DMS 273 treated with DMSO at 0.1 percent for 48 hours (cell line): ENCODE measurements at places on chromosomes 4 and X.

GRCh38 chrX:136623396-136623795 lies 24.6 kb upstream of the CD40LG start:
- DNase-seq, result no peak

GRCh38 chr4:120299631-120300030 lies 233.0 kb upstream of the MAD2L1 start:
- no peak for DNase-seq

DNA sequence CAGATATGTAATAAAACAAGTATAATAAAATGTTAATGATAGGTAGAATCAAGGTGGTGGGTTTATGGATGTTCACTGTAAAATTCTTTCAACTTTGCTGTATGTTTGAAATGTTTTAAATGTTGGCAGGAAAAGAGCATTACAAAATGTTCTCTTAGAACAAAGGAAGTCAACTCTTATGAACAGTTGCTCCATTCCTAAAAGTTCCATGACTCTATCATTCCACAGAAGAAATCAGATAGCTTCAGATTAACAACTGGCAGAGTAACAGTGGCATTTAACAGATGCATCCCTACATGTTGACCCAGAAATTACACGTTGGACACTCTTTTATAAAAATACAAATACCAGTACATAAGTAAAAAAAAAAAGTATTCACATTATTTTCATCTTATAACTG lies 2023.7 kb downstream of the ARAP2 start:
- no peak for DNase-seq

GRCh38 chr4:118683513-118683912 lies 1.7 kb upstream of the METTL14 start:
- no peak for DNase-seq

GRCh38 chr4:4578981-4579380 lies 37.1 kb upstream of the STX18 start:
- no peak for DNase-seq

GRCh38 chrX:19981947-19982346 lies 8.9 kb downstream of the BCLAF3 start:
- no peak for DNase-seq

GRCh38 chr4:174012135-174012885 lies 271.2 kb downstream of the FBXO8 start:
- no peak for DNase-seq

DNA sequence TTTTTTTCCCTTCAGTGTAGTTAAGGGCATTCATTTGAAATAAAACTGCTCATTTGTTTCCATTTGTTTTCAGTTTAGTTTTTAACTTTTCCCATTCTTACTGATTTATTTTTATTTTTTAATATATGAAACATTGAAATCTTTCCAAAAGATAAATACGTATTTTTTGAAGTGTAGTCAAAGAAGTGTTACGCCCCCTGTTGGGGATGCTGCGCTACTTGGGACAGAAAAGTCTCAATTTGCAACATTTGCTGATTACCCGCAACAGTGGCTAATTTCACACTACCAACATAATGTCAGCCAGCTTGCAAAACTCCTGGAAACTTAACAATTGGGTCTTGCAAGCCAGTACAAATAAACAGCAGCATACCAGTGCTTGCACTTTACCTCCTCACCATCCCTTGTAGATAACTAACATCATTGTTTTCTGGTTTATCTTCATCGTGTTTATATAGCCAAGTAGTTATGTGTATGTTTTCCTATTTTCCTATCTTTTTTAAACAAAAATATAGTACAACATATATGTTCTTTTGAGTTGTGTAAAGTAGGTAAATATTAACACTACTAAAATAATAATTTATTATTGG lies 158.6 kb downstream of the STPG2 start:
- no peak for DNase-seq

GRCh38 chr4:152535360-152535902 lies 461 bp downstream of the FBXW7 start:
- no peak for DNase-seq

DNA sequence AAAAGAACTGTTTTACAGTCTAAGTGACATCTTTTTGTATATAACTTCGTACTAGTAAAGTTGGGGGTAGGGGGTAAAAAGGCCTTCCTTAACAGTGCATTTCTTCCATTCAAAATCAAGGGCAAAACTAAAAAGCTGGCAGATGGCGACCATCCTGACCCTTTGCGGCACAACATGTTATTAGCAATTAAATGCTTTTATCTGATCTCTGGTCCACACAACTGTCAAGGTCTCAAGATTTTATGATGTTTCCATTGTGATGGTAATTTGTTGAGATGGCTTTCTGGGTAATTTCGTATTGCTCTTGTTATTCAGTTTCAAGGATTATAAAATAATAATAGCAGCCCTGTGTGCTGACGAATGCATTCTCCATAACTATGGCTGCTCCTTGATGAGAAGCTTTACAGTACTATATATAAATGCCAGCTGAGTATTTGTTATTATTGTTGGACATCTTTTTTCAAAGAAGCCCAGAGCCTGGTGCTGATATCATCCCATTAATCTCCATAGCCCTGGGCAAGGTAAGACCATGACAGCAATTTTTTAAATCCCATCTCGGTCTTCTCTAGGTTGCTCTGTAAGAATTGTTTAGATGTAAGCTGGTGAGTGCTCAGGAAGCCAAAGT lies 89.5 kb downstream of the CBR4 start:
- DNase-seq, result peak; percentile 13

- DNase-seq, result no peak
Measured at GRCh38 chrX:105837232-105837631, 14.9 kb downstream of the NRK start.

DNA sequence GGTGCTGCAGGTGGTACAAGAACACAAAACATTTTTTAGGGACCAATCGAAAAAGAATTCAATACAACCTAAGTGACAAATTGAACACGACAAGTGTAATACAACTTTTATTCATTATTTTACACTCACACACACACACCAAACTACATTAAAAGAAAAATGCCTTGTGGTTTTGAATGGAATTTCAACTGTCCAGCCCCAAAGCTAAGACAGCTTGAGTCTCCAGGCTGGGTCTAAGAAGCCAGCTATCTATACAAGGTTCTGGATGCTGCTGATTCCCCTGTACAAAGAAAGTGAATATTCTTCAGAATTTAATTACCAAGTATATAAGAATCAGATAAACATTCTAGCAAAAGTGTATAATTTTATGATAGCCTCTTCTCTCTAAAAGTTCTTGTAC lies 118.2 kb downstream of the PPP3CA start:
- no peak for DNase-seq

DNA sequence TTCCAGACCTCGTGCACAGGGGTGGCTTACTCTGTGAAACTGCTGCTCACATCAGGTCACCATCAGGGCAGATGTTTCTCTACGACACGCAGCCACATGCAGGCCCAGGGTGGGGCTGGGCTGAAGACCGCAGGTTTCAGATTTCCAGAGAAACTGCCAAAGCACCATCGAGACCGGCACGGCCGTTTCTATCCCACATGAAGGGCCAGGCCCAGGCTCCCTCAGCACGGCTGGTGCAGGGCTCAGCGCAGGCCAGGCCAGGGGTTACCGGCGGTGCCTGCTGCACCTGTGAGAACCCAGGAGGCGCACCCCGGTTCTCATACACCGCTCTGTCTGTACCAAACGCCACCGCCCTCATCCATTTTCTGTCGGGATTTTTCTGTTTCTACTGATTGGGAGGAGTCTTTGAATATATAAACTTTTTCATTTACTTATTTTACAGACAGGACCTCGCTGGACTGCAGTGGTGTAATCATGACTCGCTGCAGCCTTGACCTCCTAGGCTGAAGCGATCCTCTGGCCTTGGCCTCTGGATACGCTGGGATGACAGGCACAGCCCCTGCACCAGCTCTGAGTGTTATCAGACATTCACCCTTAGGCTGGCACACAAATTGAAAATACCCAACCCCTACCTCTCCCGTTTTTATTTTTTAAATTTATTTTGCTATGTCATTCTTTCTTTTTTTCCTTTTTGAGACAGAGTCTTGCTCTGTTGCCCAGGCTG lies 17.1 kb downstream of the CTBP1 start:
- no peak for DNase-seq

GRCh38 chr4:82493721-82494425 lies 63.5 kb downstream of the ENOPH1 start:
- DNase-seq, result no peak

DNA sequence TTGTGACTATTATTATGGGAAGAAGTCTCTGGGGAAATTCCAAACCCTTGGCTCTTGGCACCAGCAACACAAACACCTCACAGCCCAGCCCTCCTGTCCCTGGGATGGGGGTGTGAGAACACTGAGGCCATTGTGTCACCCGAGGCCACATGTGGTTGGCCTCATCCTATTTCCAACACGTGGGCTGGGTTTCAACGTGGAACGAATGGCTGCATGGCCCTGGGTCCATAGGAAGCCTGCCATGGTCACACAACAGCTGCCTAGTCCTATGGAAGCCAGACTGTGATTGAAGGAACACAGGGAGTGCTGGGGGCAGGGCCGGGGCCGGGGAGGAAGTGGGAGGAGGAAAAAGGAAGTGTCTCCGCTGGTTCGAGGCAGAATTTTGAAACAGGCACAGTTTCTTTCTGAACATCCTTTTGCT lies 10.0 kb downstream of the CLCN4 start:
- DNase-seq, result no peak

DNA sequence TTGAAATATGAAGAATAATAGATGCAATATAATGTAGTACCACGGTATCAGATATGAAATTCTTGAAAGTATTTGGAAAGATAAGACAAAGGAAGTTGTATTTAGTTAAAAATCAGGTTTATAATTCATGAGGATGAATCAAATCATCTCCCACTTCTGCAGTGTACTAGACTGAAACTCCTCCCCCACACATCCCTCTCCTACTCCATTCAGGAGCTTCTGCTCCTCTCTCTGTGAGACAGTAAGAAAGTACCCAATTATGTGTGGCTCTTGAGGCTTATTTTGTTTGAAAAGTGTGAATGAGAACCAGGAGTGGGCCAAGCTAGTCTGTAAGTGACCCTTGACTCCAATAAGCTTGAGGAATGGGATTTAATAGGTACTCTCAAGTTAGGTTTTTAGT lies 9.5 kb downstream of the SLAIN2 start:
- DNase-seq, result no peak

DNA sequence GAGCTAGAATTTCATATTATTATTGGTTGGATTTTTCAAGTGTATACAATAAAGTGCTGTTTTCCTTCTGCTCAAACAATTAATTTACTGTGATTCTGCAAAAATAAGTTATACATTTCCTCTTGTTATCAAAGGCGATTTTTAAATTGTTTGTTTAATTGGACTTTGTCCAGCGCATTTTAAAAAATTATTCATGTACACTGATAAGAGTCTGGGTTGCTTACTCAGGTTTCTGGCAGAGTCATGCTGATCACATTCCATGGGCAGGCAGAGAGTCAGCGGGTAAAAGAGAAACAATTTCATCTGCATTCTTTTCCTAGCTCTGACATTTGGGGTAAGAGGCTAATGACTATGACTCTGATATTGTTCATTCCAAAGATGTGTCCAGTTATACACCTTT lies 8.9 kb downstream of the FAT4 start:
- no peak for DNase-seq

DNA sequence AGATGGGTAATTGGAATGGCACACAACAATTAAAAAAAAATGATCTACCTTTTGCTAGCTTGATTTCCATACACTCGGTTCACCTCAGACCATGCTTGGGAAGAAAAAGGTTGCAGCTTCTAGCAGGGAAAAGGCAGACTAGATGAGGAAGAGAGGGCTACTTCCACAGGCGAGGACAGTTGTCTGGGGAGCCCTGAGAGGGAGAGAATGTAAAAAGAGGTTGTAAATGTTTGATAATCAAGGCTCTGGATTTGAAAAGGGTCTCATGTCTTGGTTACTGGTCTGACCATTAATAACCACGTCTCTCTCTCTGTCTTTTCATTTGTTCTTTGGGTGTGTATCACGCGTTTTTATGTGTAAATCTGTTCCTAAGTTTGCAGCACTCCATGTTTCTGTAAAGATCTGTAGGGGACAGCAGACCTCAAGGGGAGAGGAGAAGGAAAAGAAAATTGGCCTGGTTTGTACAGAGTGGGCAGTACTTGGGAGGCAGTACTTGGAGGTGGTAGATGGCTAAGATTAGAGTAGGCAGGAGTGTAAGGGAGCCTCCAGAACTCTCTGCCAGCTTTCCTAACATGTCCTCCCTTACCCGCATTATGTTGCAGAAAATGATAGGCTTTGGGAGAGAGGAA lies 750 bp downstream of the ARMCX5 start:
- DNase-seq, result no peak

GRCh38 chrX:49876750-49877149 lies 2.5 kb upstream of the USP27X start:
- DNase-seq, result no peak

DNA sequence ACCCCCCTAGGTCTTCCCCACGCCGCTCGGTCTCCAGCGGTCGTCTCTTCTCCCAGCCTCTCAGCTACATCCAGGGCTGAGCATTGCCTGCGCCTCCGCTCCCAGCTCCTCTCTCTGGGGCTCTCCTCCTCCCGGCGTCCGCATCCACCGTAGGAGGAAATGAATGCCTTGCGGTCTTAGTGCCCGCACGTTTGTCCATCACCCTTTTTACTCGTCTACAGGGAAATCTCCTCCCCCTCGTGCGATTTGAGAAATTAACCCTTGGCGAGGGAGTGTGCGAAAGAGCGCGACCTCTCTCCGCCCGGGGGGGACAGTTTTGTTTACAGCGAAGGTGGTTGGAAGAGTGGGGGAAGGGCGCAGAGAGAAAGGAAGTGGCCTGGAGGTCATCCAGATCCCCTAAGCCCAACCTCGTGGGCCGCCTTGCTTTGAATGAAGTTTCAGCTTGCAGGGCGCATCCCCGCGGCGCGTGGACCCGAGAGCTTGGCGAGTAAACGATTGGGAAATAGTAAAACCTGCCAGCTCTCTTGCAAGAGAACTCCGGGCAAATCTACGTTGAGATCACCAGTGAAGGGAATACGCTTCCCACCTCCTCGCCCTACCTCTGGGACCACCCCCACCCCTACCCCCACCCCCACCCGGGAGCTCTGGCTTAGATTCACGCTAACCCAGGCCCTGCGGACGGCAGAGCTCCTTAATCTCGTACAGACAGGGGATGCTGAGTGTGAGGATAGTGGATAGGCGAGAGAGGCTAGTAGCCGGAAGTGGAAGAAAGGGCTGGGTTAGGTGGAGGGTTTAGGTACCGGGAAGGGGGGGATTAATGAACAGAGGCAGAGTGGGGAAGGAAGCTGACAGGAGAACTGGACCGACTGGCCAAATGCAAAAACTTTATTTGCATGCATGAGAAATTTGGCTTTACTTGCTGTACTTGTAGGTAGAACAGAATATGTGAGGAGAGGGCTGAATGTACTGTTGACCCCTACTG lies at the start of gene ELOVL6:
Gene ELOVL6 (minus strand): TSS at position 181 of the 982 bp plus-strand sequence. CDS start 280 bp downstream, outside the sequence.
- DNase-seq, result no peak

- DNase-seq, result no peak
Measured at GRCh38 chrX:114798907-114799306, 215.0 kb downstream of the HTR2C start.

GRCh38 chr4:86816501-86817273 lies 32.5 kb downstream of the SLC10A6 start:
- no peak for DNase-seq

DNA sequence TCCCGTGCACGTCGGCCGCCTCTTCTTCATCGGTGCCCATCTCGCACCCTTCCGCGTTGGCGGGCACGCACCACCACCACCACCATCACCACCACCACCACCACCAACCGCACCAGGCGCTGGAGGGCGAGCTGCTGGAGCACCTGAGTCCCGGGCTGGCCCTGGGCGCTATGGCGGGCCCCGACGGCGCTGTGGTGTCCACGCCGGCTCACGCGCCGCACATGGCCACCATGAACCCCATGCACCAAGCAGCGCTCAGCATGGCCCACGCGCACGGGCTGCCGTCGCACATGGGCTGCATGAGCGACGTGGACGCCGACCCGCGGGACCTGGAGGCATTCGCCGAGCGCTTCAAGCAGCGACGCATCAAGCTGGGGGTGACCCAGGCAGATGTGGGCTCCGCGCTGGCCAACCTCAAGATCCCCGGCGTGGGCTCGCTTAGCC lies 1.4 kb downstream of the POU4F2 start:
- DNase-seq, result no peak

GRCh38 chr4:101651778-101652177 lies 138.8 kb upstream of the BANK1 start:
- peak; percentile 41 for DNase-seq
